Sciatic nerve (tissue), 2 donors: ENCODE measurements at places on chromosomes 11 and 22. TPM values are rescaled to one million over a fixed set of nuclear protein-coding genes. Genes with fewer than 3 reads are reported as not detected.

The DNAJB7 gene
- not detected for total RNA-seq

The APOBEC3F gene
- 12.3 TPM for total RNA-seq

The SF3B2 gene
- total RNA-seq, result 154 TPM

The CNTF gene
- total RNA-seq, result 426 TPM

The TEX54 gene
- total RNA-seq, result not detected

The HOATZ gene
- not detected for total RNA-seq

The C1QTNF6 gene
- 7.8 TPM for total RNA-seq

The MS4A6E gene
- total RNA-seq, result 0.53 TPM

The OR10D3 gene
- not detected for total RNA-seq

The OSBP2 gene
- 12.0 TPM for total RNA-seq

The ALX4 gene
- 1.1 TPM for total RNA-seq

The AMOTL1 gene
- 75.6 TPM for total RNA-seq

The SLC22A25 gene
- not detected for total RNA-seq

The IGF2 gene
- 473 TPM for total RNA-seq

The GAL3ST1 gene
- total RNA-seq, result 26.3 TPM

The PRAME gene
- 0.27 TPM for total RNA-seq

The WNT11 gene
- 11.6 TPM for total RNA-seq

The INS gene
- 1.5 TPM for total RNA-seq

The SLC29A2 gene
- total RNA-seq, result 2.3 TPM

The KRTAP5-11 gene
- total RNA-seq, result not detected

The OR6A2 gene
- 0.18 TPM for total RNA-seq

The MUC2 gene
- not detected for total RNA-seq

The PATE2 gene
- not detected for total RNA-seq

The KRTAP5-1 gene
- total RNA-seq, result not detected

The DKK3 gene
- 201 TPM for total RNA-seq

The SCUBE1 gene
- total RNA-seq, result 140 TPM
